IMR-90 (cell line): ENCODE measurements at places on chromosomes 12 and 14. TPM values are rescaled to one million over a fixed set of nuclear protein-coding genes. Genes with fewer than 3 reads are reported as not detected.

IFI27 gene
- under 0.01 TPM in 1 of 2 replicates, not detected in the other for total RNA-seq

DNA sequence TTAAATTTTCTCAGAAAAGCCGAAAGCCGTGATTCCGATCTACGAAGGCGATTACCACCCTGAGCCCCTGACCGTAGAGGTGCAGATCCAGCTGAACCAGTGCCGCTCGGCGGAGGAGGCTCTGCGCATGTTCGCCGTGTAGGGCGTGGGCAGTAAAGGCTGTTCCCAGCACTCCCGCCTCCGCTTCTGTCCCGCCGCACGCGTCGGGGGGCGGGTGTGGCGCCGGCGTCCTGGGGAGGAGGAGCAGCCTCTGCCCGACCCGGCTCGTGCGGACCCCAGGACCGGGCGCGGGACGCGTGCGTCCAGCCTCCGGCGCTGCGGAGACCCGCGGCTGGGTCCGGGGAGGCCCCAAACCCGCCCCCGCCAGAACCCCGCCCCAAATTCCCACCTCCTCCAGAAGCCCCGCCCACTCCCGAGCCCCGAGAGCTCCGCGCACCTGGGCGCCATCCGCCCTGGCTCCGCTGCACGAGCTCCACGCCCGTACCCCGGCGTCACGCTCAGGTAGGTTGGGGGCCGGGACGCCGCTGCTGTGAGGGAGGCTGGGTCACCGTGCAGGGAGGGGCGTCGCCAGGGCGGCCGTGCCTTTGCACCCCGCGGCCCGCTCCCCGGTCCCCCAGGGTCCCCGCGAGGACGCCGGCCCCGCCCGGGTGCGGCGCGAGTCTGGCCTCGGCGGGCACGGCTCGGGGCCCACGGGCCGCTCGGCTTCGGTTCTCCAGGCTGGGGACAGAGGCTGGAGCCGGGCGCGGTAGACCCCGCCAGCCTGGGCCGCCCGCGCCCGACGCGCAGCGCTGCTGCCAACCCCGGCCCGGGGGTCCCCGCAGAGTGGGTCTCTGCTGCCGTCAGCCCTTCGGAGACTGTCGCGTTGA, at the start of gene B3GNT4:
TSS of gene B3GNT4 (plus strand) at position 409 of the 866 bp plus-strand sequence. CDS start 910 bp downstream, outside the sequence.
- DNase-seq: peak; percentile 26

- DNase-seq: no peak
Observed at GRCh38 chr12:119589634-119590033, 3.9 kb upstream of the TMEM233 start.

DNA sequence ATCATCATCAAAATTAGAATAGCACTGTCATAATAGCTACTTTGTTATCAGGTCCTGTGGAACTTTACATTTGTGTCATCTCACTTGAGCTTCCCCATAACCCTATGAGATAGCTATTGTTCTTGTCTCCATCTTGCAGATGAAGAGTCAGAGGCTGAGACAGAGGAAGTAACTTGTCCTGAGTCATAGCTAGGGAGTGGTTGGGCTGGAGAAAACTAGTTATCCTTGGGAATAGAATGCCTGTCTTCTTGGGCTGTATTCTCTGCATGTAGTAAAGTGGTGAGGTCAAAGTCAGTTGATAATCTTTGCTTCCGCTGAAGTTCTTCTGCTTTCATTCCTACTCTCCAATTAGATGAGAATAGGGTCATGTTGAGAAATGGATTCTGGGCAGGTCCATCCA, 117.0 kb downstream of the SMOC1 start:
- DNase-seq: peak; percentile 88

SYCP3 gene
- under 0.01 TPM in 1 of 2 replicates, not detected in the other for total RNA-seq

C12orf42 gene
- total RNA-seq: not detected in 2 replicates

GRCh38 chr14:54838931-54839512, 63.6 kb downstream of the GCH1 start:
- no peak for DNase-seq

- peak; percentile 79 for DNase-seq
Observed at GRCh38 chr12:8065991-8066594, at the start of gene C3AR1. Gene C3AR1, minus strand, starts transcription at chr12:8066359. Its CDS starts 6,174 bp downstream, at chr12:8060185.

COL2A1 gene
- total RNA-seq: not detected in 2 replicates
